NK-92 treated with Interleukin-12 subunit alpha and Interleukin-12 subunit beta, amount 100 ng/mL, for 24 hours (cell line): ENCODE measurements at places on chromosomes 1 and 21.

DNA sequence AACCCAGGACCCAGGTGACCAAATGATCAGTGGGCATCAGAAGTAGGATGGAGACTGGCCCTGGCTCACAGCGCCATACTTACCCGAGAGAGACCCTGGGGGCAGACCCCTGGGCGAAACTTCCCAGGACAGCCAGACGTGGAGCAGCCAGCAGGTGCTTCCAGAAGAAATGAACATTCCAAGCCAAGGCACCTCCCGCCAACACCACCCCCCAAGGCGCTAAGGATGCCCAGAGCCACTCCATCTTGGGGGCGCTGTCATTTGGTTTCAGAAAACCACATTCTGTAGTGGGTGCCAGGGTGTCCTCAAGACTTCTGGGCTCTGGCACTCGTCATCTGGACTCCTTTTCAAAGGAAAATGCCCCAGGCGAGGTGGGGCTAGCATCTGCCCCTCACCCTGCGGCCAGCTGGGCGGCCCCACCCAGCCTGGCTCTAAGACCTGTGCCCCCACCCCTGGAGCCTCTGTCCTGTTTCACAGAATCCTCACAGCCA is 98.8 kb downstream of the RIPK4 start:
- DNase-seq, result no peak

GRCh38 chr21:26952374-26953066 is 14.4 kb downstream of the ADAMTS5 start:
- no peak for DNase-seq

DNA sequence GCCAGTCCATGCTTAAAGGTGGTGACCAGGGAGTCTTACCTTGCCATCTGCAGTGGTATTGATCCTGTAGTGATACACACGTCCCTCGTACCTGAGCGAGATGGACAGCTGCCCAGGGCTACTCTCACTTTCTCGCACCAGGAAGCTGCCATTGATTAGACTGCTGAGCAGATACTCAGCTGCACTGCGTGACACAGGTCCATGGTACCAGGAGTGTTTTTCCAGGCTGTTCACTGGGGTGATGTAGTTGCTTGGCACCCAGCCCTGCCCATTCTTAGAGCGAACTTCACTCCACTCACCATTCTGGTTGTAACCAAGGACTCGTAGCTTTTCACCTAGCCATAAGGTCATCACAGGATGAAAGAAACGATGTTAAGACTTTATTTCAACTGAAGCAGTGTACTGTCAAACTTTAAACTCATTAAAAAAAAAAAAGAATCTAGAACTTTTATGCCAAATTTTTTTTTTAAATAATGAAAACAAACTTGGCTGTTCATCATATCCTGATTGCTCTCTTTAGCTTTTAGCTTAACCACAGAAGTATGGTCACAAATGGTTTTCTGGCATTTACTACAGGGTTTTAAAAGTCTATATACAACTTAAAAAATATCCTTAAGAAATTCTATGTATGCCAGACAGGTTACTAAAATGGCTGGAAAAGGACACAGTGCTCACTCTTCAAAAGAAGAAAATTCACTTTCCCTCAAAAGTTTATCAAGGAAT is 44.6 kb downstream of the TOR3A start:
- DNase-seq, result no peak

- no peak for DNase-seq
Observed at GRCh38 chr1:101371259-101371658, 134.4 kb downstream of the S1PR1 start.

- no peak for DNase-seq
Observed at GRCh38 chr1:3670823-3671265, 18.5 kb downstream of the TP73 start.

DNA sequence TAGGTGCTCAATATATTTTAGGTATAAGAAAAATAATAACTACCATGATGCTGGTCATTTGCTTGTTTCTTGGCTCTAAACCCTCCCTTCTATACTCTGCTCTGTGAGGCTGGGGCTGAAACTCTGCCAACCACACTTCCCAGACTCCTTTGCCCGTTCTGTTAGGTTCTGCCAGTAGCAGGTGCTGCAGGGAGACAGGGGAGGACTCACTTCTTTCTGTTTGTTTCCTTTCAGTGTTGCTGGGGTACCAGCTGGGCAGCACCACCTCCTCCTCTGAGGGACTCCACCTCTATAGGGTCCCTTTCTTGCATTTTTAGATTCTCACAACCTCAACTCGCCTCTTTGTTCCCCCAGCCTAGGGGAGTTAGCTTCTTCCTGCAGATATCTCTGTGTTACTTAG is 17.0 kb upstream of the SH2D2A start:
- no peak for DNase-seq

GRCh38 chr1:22782406-22782805 is 71.8 kb downstream of the EPHB2 start:
- no peak for DNase-seq

GRCh38 chr21:37863842-37864241 is 52.4 kb downstream of the KCNJ6 start:
- no peak for DNase-seq

DNA sequence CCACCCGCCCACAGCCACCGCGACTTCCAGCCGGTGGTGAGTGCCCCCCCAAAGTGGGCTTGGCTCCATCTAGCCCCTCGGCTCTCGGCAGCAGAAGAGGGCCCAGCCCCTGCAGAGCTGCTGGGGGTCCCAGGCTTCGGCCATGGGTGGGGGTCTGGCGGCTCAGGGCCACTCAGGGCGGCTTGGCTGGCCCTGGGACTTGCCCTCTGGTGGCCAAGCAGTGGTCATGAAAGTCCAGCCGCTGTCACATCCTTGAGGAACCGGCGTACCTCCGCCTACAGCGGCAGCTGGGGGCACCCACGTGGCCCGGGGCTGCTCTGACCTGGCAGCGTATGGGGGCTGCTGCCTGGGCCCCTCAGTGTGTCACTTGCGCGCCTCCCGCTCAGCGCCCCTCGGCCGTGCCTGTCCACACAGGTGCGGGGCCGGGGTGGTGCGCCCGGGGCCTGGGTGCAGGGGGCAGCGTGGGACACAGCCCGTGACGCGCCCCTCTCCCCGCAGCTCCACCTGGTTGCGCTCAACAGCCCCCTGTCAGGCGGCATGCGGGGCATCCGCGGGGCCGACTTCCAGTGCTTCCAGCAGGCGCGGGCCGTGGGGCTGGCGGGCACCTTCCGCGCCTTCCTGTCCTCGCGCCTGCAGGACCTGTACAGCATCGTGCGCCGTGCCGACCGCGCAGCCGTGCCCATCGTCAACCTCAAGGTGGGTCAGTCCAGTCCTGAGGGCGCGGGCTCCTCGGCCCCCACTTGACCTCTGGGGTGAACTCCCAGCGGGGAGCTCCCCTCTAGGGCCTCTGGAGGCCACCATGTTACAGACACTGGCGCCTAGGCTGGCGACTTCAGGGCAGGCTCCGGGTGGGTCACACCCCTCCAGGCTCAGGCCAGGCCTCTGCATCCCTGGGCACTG is 32.4 kb downstream of the SLC19A1 start:
- no peak for DNase-seq

GRCh38 chr1:9084906-9085305 is 15.5 kb upstream of the SLC2A5 start:
- no peak for DNase-seq

GRCh38 chr1:65267683-65268082 is 41.7 kb upstream of the DNAJC6 start:
- no peak for DNase-seq

DNA sequence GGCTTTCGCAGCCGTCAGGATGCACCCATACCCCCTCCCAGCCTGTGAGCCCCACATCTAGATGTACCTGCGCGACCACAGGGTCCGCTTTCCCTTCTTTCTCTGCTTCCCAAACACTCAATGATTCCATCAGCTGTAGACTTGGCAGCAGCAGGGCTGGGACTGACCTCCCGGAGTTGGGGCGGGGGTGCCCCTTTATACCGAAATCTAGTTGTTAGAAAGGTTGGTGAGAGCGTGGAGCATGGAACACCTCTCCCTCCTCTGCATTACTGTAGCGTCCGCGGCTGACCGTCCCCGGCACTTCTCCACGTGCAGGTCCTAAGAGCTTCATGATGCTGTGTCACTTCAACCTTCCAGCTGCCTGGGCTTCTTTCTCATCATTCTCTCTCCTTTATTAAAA is 21.1 kb upstream of the ACTRT2 start:
- DNase-seq, result no peak

- DNase-seq, result no peak
Observed at GRCh38 chr1:2380816-2381591, 10.3 kb downstream of the MORN1 start.

- DNase-seq, result no peak
Observed at GRCh38 chr1:21089731-21090130, 87.0 kb downstream of the EIF4G3 start.
